GM12878 (cell line): ENCODE measurements at places on chromosomes 5 and 9. TPM values are rescaled to one million over a fixed set of nuclear protein-coding genes. Genes with fewer than 3 reads are reported as not detected.

GRCh38 chr5:86974955-86975354 is 292.7 kb upstream of the RASA1 start:
- no peak for DNase-seq
- H3K36me3 ChIP-seq = no peaks in the 10 kb centered on the region
- H3K27ac ChIP-seq = no peak overlapping the region

GRCh38 chr5:72356361-72356760 is 36.2 kb downstream of the PTCD2 start:
- DNase-seq = no peak
- no peak overlapping the region for H3K4me3 ChIP-seq
- H3K27me3 ChIP-seq = no peaks in the 10 kb centered on the region
- H3K4me1 ChIP-seq = no peaks in the 10 kb centered on the region
- H3K27ac ChIP-seq = no peak overlapping the region

DNA sequence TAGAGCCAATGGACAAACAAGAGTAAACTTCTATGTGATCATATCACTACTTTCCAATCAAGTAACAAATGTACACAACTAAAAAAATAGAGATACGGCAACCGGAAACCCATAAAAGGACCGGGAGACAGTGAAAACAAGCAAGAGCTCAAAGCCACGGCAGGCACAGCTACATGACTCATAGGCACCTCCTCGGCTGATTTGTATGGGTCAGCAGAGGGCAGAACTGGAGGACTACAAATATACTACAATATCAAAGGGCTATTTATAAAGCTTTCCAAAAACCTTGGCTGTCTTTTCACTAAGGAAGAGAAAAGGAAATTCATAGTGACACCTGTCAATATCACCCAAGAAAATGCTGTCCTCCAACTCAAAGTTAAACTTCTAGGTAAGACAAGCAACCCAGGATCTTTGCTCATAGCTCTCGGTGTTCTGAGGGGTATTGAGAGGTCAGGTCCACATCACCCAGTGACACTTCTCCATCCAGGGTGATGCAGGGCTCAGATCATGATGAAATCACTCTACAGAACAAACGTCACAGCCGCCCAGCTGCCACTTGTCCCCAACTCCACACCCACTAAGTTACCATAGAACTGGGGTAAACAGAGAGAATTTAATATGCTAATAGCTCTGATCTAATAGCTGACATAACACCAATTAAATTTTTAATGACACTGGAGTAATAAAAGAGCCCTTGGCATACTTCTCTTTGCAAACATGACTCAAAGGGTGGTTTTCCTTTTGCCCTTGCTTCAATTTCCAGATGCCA is 41.3 kb downstream of the PFDN1 start:
- no peak overlapping the region for H3K27ac ChIP-seq
- no peak overlapping the region for H3K4me3 ChIP-seq
- H3K4me1 ChIP-seq = peaks cover 15% of the 10 kb centered on the region
- no peak for DNase-seq
- peaks cover 10% of the 10 kb centered on the region for H3K36me3 ChIP-seq

DNA sequence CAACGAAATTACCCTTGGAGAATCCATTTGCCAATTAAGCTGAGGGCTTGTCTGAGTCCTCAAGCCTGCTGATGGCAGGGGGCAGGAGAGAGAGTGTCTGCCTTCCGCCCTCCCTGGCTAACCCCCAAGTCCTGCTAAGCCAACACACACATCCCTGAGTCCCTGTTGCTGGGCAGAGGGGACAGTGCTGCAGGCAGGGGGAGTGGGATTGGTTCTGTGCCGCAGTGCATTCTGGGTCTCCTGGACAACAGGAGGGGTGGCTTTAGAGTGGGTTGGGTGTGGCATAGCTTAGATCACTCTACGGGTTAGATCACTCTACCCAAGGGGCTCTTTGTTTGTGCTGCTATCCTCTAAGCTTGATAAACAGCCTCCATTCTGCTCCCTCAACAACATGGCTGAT is 427.7 kb downstream of the CDK5RAP2 start:
- H3K4me3 ChIP-seq = no peak overlapping the region
- no peaks in the 10 kb centered on the region for H3K36me3 ChIP-seq
- no peak overlapping the region for H3K27ac ChIP-seq
- no peaks in the 10 kb centered on the region for H3K27me3 ChIP-seq
- no peaks in the 10 kb centered on the region for H3K4me1 ChIP-seq

GRCh38 chr5:122702524-122702875 is 72.4 kb upstream of the SNX2 start:
- no peaks in the 10 kb centered on the region for H3K27me3 ChIP-seq
- H3K27ac ChIP-seq = peak overlapping the region; percentile 73
- no peaks in the 10 kb centered on the region for H3K36me3 ChIP-seq
- DNase-seq = no peak

DNA sequence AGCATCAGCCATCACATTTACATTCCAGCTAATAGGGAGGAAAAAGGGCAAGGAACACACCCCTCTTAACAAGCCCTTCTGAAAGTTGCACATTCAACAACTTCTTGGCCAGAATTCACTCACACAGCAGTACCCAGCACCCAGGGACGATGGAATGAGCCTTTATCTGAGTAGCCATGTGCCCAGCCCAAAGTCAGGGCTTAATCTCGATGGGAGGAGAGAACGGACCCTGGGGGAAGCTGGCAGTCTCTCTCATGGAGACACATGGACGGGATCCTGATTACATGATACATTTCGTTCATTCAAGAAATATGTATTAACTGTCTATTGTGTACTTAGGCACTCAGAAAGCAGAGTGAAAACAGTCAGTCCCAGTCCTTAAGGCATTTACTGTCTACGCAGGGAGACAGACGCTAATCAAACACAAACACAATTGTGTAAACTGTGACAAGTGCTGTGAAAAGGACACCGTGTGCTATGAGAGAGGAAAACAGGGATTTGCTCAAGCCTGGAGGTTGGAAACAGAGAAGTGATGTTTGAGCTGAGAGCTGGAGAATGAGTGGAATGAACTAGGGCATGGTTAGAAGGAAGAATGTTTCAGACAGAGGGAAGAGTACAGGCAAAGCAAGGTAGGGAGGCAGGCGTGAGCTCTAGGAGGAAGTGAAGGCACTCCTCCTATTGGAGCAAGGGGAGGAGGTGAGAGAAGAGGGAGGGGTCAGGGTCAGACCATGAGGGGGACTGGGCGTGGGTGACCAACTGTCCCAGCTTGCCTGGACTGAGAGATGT is 7.4 kb downstream of the OTULINL start:
- no peak overlapping the region for H3K4me3 ChIP-seq
- H3K36me3 ChIP-seq = no peaks in the 10 kb centered on the region
- H3K27me3 ChIP-seq = no peaks in the 10 kb centered on the region
- no peak for DNase-seq

DNA sequence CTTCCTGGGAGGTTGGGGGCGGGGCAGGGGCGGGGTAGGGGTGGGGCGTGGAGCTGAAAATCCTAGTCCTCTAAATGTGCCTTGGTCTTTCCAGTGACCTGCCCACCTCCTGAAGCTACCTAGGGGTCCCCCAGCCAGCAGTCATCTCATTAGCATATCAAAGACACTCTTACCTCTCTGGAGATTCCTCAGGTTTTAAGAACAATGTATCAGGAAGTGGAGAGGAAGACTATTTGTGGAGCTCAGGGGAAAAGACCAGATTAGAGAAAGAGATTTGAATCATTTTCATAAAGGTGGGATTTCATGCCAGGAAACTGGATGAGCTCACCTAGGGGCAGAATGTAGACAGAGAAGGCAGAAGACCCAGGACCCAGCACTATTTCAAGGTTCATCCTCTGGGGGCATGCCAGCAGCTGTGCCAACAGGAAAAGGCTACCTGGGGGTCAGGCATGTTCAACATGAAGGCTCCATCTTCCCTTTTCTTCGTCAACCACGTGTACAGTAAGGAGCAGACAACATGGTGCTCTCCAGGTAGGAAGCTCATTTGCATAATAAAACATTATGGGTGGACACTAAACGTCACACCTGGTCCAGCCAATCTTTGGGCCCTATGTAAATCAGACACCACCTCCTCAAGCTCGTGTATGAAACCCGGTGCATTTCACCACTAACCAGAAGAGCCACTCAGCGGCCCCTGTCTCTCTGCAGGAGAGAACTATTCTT is 6.9 kb downstream of the GMCL2 start:
- no peak overlapping the region for H3K4me3 ChIP-seq
- no peaks in the 10 kb centered on the region for H3K36me3 ChIP-seq
- H3K27me3 ChIP-seq = no peaks in the 10 kb centered on the region; the same call in 1 of the 2 replicates
- no peak for DNase-seq
- no peaks in the 10 kb centered on the region for H3K4me1 ChIP-seq
- no peak overlapping the region for H3K27ac ChIP-seq

PLPP7 gene
- total RNA-seq = 0.72 and 0.97 TPM in 2 replicates
